ENCODE measurements at places on chromosomes 1 and 21.

- no peak for DNase-seq
These were observed 94.3 kb downstream of the ADGRL4 start for GRCh38 chr1:78911956-78912880.

DNA sequence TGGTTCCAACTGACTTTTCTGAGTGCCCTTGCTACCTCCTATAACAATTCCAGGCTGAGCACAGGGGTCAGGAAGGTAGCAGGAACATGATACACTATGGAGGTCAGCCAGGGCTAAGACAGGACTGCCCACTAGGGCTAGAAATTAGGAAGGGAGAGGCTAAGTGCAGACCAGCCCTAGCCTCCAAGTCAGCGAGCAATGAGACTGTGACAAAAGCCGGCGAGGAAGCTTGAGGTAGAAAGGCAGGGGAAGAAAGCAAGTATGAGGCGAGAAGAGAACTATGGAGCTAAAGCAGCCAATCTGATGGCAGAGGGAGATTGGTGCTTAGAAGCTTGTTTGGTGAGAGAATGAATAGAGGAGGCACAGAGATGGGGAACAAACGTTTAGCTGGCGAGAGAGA lies 4.7 kb downstream of the UROD start:
- no peak for DNase-seq

DNA sequence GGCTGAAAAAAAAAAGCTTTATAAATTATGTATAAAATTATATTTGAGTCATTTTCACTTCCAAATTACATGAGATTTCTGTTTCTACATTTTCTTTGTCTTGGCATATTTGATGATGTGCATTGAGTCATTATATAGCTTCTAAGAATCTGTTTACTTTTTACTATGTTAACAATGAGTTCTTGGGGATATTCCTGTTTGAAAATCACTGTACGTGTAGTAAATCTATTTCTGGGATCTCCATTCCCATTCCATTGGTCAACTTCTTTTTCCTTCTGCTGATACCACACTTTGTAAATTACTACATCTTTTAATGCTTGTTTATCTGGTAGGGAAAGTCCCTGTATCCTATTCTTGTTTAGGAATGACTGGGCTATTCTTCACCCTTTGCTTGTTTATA lies 43.6 kb downstream of the TNFRSF9 start:
- DNase-seq = no peak

GRCh38 chr1:4702464-4702863 lies 48.1 kb downstream of the AJAP1 start:
- DNase-seq = no peak

Measured in stimulated activated CD8-positive, alpha-beta memory T cell treated with anti-CD3 and anti-CD28 coated beads, Interleukin-4, amount 100 ng/mL, for 4 hours (primary cell).